ENCODE measurements at places on chromosomes 2 and 18.

GRCh38 chr2:28810384-28811285 lies at the start of gene SPDYA:
TSS of gene SPDYA (plus strand) at chr2:28810834. CDS start at chr2:28816015, 5,181 bp downstream.
- DNase-seq = peak; percentile 72

- DNase-seq = no peak
Measured at GRCh38 chr2:79235135-79235534, 75.6 kb upstream of the REG3A start.

- DNase-seq = no peak
Measured at GRCh38 chr2:145546091-145546490, 1026.2 kb upstream of the ZEB2 start.

GRCh38 chr2:199962203-199962602 lies 6.8 kb downstream of the MAIP1 start:
- DNase-seq = no peak

- DNase-seq = no peak
Measured at GRCh38 chr2:102235042-102235473, 48.2 kb downstream of the IL1RL2 start.

DNA sequence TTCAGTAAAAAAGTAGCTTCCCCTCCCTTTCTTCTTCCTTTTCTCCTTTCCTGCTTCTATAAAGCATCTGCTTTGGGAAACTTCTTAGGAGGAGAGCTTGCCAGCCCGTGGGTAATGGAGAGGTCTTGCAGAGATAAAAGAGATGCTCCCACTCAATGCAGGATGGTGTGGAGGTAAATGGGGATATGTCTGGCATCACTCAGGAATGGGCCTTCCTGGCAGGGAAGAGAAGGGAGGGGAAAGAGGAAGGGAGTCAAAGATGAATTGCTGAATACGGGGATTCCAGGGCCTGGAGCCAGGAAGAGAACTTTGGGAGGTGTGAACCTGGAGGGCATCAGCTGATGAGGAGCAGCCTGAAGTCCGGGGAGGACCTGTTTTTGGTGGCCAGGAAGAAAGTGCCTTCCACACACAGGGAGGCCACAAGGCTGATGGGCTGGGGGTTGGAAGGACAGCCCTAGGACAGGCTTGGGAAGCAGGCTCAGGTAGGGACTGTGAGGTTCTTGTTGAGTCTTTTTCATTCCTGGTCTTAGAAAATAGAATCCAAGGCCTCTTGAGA lies 25.2 kb downstream of the IL1B start:
- no peak for DNase-seq

DNA sequence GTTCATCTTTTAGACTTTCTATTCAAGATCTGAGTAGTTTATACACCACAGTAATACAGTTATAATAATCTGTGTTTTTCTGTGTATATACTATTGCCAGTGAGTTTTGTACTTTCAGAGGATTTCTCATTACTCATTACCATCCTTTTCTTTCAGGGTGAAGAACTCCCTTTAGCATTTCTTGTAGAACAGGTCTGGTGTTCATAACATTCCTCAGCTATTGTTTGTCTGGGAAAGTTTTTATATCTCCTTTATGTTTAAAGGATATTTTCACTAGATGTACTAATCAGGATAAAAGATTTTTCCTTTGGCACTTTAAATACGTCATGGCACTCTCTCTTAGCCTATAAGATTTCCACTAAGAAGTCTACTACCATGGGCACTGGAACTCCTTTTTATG lies 705.5 kb downstream of the SLC4A3 start:
- no peak for DNase-seq

DNA sequence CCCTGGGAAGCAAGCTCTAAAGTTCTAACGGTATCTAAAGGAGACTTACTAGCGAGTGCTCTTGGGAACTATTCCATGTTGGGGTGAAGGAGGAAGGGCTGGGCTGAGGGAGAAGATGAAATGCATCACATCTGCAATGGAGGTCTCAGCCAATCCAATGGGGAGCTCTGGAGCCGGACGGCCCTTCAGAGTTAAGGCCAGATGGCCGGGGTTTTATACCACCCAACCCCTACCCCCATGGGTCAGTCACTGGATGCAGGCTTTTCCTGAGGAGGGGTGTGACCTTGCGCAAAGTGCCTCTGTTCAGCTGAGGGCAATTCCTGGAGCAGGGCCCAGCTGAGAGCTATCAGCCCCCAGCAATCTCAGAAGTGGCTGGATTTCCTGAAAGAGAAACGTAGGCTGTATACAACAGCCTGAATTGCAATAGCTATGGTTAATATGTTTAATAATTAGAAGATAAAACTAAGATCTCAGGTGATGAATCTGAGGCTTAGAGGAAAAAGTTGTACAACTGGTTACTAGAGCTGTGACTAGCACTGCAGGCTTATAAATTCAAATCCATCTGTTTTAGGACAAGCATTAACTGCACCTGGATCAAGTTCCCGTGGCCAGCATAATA lies 21.6 kb downstream of the EIPR1 start:
- DNase-seq = no peak

DNA sequence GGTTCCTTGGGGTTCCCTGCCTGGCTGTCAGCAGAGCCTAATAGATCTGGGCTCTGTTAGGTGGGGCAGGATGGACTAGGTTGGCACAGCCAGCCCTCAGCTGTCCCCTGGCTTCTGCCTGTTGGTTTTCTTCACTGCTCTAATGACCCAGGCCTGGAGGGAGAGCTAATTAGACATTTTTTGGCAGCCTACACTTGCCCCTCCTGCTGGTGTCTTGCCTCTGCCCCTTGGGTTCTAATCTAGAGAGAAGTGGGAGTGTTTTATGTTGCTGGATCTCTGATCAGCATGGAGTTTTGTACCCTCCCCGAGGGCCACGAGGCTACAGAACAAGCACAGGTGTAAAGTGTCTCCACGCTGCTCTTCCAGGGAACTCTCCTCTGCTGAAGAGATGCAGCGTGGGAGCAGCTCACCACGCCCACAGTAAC lies 199.4 kb upstream of the RASGRP3 start:
- no peak for DNase-seq

DNA sequence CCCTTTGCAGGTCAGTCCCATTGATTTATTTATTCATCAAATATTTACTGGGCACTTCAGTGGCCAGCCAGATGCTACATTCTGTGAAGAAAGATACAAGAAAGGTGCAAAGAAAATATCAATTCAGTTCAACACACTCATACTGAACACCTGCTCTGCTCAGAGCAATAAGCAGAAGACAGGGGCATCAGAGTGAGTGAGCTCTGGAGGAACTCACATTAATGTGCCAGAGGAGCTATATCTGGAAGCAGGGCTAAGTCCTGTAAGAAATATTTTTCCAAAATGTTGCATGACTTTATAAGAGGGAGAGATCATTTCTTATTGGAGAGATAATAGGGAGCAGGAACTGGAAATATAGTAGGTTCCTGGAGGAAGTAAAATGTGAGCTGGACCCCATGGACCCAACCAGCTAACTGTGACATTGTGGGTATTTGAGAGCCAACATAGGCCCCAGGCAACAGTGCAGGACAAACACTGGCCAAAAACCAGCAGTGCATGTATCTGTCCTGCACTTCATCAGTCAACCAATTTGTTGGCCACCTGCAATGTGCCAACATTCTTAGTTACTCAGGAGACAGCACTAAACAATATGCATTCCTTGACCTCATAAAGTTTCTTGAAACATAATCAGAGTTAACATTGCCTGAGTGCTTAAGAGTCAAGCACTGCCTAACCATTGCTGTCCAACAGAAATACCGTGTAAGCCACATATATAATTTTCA lies 102.7 kb upstream of the PTPRM start:
- no peak for DNase-seq

GRCh38 chr18:63936156-63936931 lies 12.8 kb upstream of the HMSD start:
- peak; percentile 63 for DNase-seq

GRCh38 chr18:62663731-62664336 lies 51.5 kb upstream of the PHLPP1 start:
- DNase-seq = no peak

DNA sequence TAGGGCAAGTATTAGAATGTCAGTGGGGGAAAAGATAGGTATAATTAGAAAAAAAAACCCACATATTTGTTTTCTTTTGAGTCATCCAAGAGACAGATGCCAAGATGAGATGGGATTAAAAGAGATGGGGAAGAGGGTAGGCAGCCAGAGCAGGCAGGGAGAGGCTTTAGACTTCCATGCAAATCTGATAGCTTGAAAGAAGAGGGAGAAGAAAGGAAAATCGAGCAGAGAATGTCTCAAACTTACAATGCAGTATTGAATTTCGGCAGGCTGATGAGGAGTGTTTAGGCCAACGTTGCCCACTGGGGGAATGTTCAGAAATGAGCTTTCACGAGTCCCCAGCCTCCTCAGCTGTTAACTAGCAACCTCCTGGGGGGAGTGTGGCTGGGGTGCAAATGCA lies 91.3 kb downstream of the SPATS2L start:
- DNase-seq = no peak

- DNase-seq = no peak
Measured at GRCh38 chr18:49321271-49321670, 139.2 kb downstream of the DYM start.

GRCh38 chr2:44392338-44392943 lies 30.7 kb downstream of the CAMKMT start:
- DNase-seq = peak; percentile 78

DNA sequence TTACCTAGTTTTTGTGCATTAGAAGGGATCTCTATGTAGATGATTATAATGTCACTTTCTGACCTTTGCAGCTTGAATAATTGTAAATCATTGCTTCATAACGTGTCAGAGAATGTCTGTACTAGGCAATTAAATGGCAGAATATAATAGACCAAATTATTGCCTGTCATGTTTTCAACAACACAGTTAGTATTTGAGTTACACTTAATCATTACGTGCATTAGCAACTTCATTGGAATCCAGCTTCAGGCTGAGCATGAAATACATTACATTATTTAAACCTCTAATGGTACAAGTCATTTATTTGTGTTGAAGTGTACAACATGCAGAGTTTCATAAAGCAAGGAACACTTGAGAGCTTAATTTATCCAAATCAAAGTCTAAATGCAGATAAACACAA lies 48.0 kb downstream of the ZNF407 start:
- DNase-seq = no peak

DNA sequence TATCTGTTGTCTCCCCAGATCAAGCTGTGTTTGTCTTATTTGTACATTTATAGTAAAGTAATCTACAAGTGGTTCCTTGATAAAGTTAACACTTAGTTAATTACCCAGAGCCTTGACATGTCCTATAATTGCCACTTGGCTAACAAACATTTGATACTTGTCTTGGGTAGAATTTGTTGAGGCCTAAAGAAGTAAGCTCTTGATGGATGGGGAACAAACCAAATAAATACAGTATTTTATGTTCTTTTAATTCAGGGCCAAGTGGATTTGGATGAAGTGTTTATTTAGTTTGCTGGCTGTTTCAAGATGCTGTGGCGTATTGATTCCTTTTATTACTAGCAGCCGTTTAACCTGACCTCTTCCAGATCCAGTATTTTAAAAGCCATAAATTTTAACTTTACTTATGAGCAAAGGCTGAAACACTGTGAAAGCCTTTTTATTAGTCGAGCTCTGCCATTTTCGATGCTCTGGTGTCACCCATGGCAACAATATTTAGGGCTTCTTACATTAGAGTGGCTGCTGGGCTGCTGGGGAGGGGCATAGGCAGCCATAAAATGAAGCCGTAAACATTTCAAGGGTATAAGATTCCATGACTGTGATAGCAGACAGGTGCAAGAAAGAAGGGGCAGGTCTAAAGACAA lies 401.6 kb upstream of the NRP2 start:
- no peak for DNase-seq

DNA sequence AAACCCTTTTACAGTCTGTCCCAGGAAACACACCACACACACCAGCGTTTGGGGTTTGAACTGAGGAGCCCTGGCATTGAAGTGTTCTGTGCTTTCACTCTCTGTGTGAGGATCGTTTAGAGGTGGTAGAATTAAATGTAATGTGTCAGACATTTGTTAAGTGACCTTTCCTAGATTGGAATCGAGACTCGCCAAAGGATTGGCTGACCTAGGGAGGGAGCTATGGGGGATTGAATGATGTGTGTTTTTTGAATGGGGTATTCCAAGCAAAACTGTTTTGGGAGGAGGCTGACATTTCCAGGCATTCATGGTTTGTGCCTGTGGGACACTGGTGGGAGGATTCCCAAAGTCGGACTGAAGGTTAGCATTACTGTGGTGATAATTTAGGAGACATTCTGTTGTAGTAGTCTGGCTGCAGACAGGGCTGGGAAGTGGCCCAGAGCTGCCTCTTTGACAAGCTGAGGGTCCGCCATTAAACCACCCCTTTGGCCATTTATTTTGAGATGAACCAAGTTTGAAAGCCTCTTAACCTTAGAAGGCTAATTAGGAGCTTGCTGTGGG lies 1.7 kb downstream of the MYO1B start:
- DNase-seq = peak; percentile 41

GRCh38 chr2:234331566-234331965 lies 165.3 kb downstream of the ARL4C start:
- DNase-seq = no peak

DNA sequence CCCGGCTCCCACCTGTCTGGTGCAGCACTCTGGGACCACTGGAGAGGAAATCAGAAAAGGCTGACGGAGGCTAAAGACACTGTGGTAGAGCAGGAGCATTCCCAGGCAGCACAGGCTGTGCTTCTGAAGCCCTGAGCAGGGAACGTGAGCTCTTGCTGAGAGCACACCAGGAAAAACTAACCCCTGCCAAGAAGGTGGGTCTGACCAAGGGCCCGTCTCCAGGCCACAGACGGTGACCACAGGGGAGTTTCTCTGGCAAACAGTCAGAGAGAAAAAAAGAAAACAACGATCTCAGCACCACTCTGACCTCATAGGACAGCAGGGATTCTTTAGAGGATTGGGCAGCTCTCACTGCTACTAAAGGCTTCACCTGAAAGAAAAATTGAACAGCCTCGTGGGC lies 201.4 kb downstream of the AFF3 start:
- DNase-seq = no peak

- no peak for DNase-seq
Measured at GRCh38 chr2:158677542-158677941, 117.6 kb upstream of the DAPL1 start.

- DNase-seq = no peak
Measured at GRCh38 chr18:40469316-40469715, 1485.7 kb upstream of the PIK3C3 start.

GRCh38 chr2:54256091-54256694 lies at the start of gene TSPYL6:
TSS of gene TSPYL6 (minus strand) at chr2:54256229. CDS start at chr2:54256151, 78 bp downstream.
- DNase-seq = no peak

GRCh38 chr2:28432362-28432761 lies 39.7 kb downstream of the FOSL2 start:
- DNase-seq = no peak

GRCh38 chr2:134198006-134198634 lies 55.8 kb upstream of the MGAT5 start:
- no peak for DNase-seq

- DNase-seq = no peak
Measured at GRCh38 chr2:68287580-68288441, 31.9 kb downstream of the CNRIP1 start.

Data from BE2C (cell line).